ENCODE measurements at places on chromosomes 1 and 21.
A peak's percentile ranks its signal among the peaks of the same experiment; 100 is the strongest.

- no peak for DNase-seq
Observed at GRCh38 chr1:202145068-202145743, 669 bp upstream of the ARL8A start.

DNA sequence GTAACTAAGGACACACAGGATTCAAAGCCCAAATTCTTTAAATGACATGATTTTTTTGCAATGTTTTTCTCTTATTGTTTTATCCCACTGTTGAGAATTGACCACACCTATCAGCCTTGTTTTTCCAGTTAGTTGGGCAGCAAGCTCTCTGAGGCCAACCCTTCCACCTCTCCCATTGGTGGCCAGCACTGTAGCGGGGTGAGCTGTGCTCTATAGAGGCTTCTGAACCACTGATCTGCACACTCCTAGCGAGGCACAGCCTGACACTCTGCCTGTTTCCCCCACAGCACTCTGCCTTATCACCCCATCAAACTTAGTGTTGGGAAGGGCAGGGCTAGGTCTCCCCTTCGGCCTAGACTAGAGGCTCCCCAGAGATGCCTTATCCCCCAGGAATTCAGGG, 19.5 kb downstream of the AHDC1 start:
- DNase-seq = no peak

GRCh38 chr21:37276377-37276776, 9.2 kb upstream of the VPS26C start:
- DNase-seq = peak; percentile 65

DNA sequence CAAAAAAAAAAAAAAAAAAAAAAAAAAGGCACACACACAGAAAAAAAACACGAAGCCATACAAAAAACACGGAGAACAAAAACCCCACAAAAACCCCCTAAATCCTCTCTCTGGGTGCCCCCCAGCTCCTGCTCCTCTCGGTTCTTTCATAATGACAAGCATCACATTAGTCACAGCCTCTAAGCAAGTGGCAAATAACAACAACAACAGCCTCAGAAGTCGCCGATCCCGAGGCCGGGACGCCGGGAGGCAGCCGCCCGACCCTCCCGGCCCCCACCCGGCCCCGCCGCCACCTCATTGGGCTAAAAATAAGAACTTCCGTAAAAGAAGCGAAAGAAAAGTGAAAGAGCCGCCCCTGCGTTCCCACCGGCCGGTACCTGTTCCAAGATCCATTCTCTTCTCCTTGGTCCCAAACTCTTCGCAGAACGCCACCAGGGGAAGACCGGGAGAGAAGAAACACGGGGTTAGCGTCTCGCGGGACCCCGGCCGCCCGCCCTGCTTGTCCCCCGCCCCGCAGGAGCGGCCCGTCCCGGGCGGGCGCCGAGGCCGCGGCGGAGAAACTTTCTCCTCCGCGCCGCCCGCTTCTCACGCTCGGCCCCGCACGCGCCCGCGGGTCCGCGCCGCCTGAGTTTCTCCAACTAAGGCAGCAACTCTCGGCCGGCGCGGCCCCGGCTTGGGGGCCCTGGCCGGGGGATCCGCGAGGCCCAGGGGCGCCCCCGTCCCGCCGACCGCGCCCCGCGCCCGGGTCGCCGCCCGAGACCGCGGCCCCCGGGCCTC, 102.8 kb downstream of the CASZ1 start:
- peak; percentile 23 for DNase-seq

DNA sequence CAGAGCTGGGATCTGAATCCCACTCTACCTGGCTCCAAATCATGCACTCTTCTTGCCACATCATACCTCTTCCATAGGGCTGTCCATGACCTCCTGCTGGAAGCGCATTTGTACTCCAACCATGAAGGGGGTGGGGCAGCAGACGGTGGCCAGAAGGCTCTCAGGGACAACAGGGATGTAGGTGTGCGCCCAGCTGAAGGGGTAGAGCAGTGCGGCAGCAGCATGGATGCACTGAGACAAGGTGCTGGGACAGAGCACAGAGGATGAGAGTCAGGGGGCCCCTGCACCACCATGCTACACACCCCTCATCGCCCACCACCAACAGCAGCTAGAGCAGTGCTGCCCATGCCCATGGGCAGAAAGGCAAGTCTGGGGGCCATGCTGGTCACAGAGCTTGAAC, 8.4 kb downstream of the DENND2D start:
- no peak for DNase-seq

GRCh38 chr1:178283409-178283808, 189.5 kb downstream of the RASAL2 start:
- no peak for DNase-seq

GRCh38 chr21:42666023-42666747, 12.8 kb downstream of the PDE9A start:
- DNase-seq = no peak

DNA sequence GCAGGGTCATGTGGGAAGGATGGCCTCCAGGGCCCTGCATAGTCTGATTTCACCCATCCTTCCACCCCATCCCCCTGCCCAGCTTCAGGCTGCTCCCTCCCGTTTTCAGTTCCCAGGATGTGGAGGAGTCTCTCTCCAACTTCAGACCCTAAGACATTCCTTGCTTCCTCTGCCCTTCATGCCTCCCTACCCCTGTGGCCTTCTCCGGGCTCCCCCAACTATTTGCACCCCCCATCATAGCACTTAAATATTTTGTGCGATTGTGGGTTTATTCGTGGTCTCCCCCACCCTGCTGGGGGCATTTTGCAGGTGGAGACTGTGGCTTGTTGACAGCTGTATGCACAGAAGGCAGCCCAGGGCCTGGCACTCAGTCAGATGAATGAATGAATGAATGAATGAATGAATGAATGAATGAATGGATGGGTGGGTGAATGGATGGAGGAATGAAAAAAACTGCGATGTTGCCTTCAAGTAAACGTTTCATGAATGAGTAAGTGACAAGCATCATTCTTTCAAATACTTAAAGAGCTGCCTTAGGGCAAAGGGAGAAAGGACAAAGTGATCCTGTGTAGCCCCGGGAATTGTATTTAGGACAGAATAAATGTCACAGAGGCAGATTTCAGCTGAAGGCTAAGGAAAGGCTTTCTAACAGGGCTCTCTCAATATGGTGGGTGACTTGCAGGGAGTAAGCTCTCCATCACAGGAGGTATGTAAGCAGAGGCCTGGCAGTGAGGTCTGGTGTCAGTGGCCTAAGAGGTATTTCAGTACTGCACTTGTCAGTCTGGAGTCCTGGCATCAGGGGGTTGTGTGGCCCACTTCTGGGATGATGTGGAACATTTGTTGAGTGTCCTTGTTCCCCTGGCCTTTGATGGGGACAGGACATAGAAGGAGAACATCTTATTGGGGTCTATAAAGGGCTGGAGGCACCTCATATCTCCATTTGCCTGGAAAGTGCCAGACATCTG, 156.4 kb downstream of the PTPRU start:
- no peak for DNase-seq

DNA sequence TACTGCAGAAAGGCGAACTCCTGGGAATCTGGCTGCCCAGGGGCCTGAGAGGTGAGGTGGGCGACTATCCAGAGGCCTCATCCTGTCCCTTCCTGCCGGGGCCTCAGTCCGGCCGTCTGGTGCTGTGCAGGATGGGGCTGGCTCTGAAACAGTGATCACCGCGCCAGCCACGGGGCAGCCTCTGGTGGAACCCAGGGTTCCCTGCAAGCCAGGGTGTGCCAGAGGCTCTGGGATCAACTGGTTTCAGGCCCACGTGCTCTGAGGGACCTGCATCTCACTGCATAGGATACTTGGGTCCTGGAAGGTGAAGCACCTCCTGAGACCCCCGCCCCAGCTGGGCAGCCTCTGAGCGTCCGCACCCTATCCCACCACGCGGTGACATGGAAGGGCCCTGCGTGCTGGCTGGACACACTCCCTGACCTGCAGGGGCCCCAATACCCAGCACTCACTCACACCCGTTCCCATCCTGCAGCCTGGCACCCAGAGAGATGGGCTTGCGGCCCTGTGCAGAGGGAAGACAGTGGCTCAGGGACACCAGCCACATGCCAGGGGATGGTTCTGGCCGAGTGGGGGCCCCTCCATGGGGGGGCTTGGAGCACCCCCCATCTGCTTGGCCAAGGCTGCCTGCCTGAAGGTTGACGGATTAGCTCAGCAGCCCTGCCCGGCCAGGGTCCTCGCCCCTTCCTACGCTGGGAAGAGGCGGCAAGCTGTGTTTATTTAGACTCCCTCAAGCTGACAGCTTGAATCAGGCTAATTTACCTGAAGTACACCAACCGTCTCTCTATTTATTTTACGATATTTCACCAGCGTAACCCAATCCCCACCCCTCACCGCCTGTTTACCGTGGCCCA, 64.3 kb upstream of the TTC34 start:
- DNase-seq = no peak

GRCh38 chr21:42925114-42925926, at the start of gene ERVH48-1:
Gene ERVH48-1 (minus strand): TSS chr21:42925630. CDS start chr21:42919006, 6,624 bp downstream.
- DNase-seq = no peak

DNA sequence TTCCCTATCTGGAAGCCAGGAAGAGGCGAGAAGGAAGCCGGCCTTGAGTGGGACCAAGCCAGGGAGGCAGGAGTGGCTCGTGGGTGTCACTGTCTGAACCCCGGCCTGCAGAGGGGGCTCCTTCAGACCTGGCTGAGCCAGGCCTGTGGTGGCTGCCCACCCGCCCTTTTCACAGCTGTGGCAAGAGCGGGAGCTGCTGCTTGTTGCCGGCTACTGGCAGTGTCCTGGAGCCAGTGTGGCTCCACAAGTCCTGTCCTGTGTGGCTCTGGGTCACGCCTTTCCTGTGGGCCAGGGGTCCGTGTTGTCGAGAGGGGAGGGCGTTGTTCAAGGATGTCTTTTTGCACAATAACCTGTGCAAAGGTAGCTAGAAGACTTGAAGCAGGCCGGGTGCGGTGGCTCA, 1.3 kb downstream of the PFKL start:
- DNase-seq = no peak

DNA sequence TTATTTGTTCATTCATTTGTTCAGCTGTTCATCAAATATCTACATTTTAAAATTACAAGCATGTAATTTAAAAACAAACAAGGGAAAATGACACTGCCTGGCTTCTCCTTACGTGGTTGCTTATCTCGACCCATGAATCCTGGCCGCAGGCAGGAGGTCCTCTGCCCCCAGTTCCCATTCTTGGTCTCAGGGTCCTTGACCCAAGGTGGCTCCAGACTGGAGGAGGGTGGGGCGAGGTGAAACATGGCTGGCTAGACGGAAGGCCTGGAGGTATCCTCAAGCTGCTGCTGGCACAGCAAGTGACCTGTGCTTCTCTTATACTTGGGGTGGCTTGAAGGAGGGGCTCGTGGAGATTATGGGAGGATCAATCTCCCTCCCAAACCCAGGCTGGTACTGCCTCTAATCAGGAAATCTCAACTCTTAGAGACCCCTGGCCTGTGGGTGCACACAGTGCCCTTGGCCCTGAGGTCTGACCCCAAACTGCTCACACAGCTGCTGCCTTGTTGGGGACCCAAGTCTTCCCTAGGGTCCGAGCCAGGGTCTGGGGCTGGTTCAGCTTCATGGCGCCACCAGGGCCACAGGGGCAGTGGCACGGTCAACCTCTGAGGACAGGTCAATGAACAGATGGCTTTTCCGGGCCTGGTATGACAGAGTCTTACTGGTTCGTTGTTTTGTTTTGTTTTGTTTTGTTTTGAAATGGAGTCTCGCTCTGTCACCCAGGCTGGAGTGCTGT, 63.7 kb downstream of the SCCPDH start:
- DNase-seq = no peak

- no peak for DNase-seq
Observed at GRCh38 chr1:1680031-1680911, 12.3 kb downstream of the SLC35E2B start.

- no peak for DNase-seq
Observed at GRCh38 chr1:66925944-66926343, 1.2 kb downstream of the MIER1 start.

DNA sequence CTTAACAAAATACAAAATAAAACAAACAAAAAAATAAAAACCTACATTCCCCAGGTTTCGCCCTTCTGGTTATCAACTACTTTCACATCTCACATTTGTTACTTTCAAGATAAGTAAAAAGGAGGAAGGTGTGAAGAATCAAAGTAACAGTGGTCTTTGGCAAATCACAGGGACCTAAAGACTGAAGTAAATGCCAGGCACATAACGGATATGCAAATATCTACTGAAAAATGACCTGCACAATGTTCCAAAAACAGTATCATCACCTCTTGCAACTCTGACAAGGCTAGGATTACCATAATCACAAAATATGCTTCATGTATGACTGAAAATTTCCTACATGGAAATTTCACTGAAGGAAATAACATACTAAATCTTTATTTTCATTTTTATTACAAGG, 29.3 kb downstream of the COP1 start:
- no peak for DNase-seq

DNA sequence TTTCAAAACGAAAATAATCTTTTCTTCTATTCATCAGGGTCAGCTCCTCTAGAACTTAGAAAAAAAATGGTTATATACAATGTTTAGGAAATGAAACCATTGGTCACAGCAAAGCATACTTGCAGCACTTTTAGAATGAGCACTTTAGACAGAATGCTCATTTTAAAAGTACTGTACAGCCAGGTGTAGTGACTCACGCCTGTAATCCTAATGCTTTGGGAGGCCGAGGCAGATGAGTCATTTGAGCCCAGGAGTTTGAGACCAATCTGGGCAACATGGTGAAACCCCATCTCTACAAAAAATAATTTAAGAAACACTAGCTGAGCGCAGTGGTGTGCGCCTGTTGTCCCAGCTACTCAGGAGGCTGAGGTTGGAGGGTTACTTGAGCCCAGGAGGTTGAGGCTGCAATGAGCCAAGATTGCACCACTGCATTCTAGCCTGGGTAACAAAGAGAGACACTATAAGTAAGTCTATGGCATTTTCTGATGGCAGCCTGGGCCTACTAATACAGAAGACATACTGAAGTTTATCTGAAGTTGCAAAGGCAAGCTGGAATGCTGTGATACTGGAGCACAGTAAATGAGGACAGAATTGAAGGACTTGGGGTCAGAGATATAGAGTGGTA, 48.9 kb upstream of the ZNF326 start:
- no peak for DNase-seq

GRCh38 chr1:108962681-108963051, 618 bp downstream of the CLCC1 start:
- DNase-seq = no peak

- DNase-seq = no peak
Observed at GRCh38 chr1:25583519-25584370, 32.8 kb upstream of the MAN1C1 start.

- DNase-seq = no peak
Observed at GRCh38 chr1:18705811-18706210, 75.2 kb downstream of the PAX7 start.

DNA sequence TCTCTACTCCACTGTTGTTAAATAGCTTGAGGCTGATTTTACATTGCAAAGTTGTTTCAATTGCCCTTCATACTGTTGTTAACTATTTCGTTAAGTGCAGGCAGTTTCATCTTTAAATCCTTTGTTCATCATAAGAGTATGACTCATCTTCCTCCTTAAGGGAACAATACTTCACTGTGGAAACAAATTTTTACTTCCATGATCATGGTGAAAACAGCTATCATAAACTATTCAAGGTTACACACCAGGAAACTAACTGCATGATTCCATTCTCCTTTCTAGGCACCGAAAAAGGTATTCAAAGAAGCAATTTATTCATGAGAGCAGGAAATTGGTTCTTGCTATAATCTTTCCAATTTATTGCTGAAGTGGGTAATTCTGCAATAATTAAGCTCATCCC, 593.2 kb downstream of the LRRIQ3 start:
- DNase-seq = no peak

GRCh38 chr1:234593771-234594504, 16.0 kb downstream of the IRF2BP2 start:
- DNase-seq = no peak
